ENCODE measurements at places on chromosomes 7 and 10.

- no peak for DNase-seq
- no peaks in the 10 kb centered on the region for H3K4me1 ChIP-seq
- H3K27me3 ChIP-seq, result no peaks in the 10 kb centered on the region
- H3K27ac ChIP-seq, result no peak overlapping the region
- H3K4me3 ChIP-seq, result no peak overlapping the region
- H3K36me3 ChIP-seq, result peaks cover 14% of the 10 kb centered on the region
Observed at GRCh38 chr10:73864229-73864628, 10.1 kb downstream of the CAMK2G start.

DNA sequence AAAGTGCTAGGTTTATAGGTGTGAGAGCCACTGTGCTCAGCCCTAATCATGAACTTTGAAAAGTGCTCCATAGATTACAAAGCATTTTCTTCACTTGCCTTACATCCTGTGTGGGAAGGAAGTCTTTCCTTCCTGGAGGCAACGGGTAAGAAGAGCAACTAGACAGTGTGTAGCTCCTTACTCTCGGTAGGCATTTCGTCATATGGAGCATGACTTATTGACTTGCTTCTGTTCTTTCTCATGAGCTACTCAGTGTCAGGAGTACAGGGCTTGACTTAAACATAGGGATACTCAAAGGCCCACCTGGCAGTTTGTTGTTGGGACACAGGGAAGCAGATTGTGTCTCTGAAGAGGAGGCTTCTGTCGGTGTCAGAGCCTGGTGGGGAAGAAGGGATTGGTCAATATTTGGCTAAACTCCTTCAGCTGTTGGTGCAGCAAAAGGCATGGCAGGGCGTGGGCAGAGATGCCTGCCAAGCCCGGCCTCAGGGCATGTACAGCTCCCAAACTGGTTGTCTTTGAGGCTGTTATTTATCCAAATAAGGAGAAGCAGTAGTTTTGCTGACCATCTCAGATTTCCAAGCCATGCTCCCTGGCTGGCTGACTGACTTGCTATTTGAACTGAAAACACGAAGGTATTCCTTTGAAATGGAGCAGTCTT lies 248.9 kb downstream of the KIAA1217 start:
- DNase-seq, result no peak
- peaks cover 2% of the 10 kb centered on the region for H3K36me3 ChIP-seq
- H3K4me3 ChIP-seq, result no peak overlapping the region
- peak overlapping the region; percentile 67 for H3K27ac ChIP-seq
- peaks cover 79% of the 10 kb centered on the region for H3K4me1 ChIP-seq

- H3K27me3 ChIP-seq, result no peaks in the 10 kb centered on the region
- no peak overlapping the region for H3K27ac ChIP-seq
- H3K36me3 ChIP-seq, result no peaks in the 10 kb centered on the region
- peak; percentile 78 for DNase-seq
- peaks cover 20% of the 10 kb centered on the region for H3K4me1 ChIP-seq
Observed at GRCh38 chr7:34091321-34091917, 186.1 kb downstream of the BMPER start.

GRCh38 chr7:91427051-91427450 lies 162.8 kb downstream of the FZD1 start:
- DNase-seq, result no peak
- no peak overlapping the region for H3K4me3 ChIP-seq
- no peaks in the 10 kb centered on the region for H3K4me1 ChIP-seq

All from A673 (cell line).